ENCODE measurements at places on chromosomes 11 and 22.
A peak's percentile ranks its signal among the peaks of the same experiment; 100 is the strongest.

- DNase-seq, result no peak
Observed at GRCh38 chr11:120141768-120142423, 4.0 kb upstream of the TRIM29 start.

- peak; percentile 93 for DNase-seq
Observed at GRCh38 chr11:12224537-12224893, 114.1 kb downstream of the MICAL2 start.

DNA sequence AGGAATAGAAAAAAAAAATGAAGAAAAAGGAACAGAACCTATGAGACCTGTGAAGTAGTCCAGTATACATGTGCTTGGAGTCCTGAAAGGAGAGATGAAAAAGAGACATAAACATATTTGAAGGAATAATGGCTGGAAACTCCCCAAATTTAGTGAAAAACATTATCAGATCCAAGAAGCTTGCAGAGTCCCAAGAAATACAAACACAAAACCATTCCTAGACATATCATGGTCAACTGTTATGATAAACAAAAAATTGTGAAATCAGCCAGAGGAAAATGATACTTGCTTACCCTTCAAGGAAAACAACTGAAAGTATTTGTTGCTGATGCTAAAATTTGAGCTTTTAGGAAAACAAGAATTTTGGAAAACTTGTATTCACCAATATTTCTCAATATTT is 250.1 kb downstream of the DDX10 start:
- DNase-seq, result no peak

GRCh38 chr11:71988050-71988449 is 10.7 kb upstream of the IL18BP start:
- no peak for DNase-seq

DNA sequence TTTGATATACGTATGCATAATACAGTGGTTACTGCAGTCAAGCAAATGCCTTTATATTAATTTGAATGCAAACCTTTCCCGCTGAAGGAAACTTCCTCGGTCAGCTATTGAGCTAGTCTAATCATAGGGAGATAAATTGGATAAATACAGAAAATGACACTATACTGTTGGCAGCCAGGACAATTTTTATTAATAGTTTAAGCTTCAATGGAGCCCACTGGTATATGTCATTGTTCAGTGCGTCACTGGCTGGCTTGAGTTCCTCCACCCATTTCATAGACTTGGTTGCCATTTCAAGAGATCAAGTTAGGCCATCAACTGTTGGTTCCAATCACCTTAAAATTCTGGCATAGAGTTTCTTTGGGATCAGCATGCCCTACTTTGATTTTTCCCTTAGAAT is 32.5 kb upstream of the DNAJB7 start:
- DNase-seq, result no peak

GRCh38 chr11:68214173-68215086 is 1.3 kb upstream of the KMT5B start:
- DNase-seq, result no peak

DNA sequence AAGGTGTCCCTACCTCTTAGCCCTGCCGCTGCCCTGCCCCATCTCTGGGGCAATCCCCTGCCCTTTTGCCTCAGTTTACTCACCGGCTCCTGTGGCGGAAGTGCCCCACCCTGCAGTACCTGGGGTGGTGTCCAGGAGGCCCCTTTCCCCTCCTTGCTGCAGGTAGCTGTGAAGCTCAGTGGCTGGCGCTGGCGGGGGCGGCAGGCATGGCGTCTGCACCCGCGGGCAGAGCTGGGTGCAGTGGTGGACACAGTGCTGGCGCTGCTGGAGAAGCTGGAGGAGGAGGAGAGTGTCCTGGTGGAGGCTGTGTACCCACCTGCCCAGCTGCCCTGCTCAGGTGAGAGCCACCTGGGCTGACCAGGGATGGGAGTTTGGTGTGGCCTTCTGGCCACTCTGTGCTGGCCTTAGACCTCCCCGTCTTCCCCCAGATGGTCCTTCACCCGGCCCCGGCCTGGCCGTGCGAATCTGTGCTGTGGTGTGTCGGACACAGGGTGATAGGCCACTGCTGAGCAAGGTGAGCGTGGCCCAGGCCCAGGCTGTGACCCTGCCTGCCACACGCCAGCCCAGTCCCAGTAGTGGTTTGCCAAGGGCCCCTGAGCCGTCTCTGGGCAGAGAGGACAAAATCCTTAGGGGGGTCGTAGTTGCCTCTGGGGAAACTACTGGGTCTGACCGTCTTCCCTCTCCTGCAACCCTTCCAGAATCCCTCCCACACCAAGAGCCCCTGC is 4.0 kb downstream of the CARNS1 start:
- DNase-seq, result no peak

DNA sequence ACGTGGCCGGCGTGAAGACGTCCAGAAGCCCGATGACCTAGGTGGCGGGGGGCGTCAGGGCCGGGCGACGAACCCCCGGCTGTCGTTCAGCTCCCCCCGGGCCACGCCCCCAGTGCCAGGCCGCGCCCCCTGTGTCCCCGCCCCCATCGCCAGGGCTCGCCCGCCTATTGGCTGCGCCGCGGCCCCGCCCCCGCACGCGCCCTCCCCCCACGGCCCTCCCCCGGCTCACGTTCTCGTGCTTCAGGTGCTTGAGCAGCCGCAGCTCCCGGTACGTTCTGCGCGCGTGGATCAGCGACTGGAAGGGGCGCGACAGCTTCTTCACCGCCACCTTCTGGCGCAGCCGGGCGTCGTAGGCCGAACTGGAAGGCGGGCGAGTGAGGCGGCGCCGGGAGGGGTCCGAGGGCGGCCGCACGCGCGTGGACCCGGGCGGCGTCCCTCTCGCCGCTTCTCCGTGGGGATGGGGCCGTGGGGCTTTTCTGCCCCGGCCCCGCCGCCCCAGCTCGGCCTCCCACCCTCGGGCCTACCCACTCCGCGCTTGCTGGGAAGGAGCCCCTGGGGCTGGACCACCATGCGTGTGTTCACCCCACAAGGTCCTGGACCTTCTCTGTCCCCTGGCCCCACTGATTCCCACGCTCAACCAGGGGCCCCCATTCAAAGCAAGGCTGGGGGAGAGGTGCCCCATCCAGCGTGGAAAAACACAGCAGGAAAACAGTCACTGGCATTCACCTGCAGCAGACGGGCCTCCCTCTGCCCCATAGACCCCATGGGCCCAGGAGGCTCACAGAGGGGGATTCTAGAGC is 2.4 kb downstream of the MAPK11 start:
- peak; percentile 65 for DNase-seq

GRCh38 chr11:72037554-72038311 is 39.0 kb downstream of the IL18BP start:
- DNase-seq, result no peak

DNA sequence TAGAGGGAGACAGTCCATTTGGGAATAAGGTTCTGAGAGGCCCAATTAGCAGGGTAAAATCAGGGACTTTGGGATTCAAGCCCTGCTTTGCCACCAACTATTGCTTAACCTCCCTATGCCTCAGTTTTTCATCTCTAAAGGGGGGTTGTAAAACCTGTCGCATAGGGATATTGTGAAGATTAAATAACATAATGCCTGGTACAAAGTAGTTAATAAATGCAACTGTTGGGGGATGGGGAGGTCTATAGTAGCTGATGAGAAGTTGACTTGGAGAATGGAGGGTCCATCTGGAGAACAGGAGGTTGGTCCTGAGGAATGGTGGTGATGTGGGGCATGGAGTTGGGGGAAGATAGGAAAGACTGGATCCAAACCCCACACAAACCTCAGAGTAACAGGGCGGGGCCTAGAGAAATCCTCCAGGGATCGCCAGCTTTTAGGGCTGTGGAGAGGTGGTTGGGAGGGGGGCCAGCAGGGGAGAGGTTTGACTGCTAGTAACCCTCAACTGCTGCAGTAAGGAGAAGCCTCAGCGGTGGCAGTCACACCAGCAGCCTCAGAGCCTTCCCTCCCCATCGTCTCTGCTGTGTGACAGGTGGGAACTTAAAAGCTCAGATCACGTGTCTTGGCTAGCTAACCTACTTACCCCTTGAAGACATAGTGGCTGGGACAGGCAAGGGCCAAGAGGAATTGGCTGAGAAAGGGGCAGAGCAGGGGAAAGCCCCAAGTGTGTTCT is 1.1 kb upstream of the ABCG4 start:
- no peak for DNase-seq

DNA sequence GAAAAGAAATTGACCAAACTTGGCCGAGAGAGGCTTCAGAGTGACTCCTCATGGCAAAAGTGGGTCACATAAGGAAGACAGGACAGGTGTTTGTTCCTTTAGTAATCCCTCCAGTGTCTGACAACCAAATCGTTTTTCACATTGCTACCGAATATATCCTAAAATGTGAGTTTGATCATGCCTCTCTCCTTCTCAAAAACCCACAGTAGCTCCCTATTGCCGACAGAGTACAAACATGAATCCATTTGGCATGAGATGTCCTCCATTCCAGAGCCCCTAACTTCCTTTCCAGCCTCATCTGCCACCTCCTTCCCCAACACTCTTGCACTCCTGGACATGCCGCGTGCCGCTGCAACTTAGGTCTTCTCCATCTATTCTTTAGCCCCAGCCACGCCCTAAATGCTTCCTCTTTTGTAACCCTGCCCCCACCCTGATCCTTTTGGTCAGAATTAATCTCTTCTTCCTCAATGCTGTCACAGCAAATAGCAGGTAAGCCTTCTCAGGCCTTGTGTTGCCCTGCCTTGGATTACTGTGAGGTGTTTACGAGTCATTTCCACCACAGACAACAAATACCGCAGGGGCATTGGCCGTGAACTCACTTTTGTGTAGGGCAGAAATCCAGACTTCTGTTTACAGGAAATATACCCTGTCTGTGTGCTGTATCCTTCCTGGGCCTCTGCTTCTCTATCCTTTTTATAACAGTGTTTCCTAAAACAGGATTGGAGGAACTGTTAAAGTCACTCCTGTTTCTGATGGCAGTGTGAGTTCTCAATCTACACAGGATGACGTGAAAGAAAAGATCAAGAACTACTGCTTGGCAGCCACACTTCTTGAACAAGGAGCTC is 66.0 kb upstream of the FTH1 start:
- DNase-seq, result no peak

GRCh38 chr11:122094836-122095235 is 21.2 kb downstream of the BLID start:
- DNase-seq, result no peak

- DNase-seq, result peak; percentile 97
Observed at GRCh38 chr11:64885367-64886286, 7.2 kb upstream of the EHD1 start.

DNA sequence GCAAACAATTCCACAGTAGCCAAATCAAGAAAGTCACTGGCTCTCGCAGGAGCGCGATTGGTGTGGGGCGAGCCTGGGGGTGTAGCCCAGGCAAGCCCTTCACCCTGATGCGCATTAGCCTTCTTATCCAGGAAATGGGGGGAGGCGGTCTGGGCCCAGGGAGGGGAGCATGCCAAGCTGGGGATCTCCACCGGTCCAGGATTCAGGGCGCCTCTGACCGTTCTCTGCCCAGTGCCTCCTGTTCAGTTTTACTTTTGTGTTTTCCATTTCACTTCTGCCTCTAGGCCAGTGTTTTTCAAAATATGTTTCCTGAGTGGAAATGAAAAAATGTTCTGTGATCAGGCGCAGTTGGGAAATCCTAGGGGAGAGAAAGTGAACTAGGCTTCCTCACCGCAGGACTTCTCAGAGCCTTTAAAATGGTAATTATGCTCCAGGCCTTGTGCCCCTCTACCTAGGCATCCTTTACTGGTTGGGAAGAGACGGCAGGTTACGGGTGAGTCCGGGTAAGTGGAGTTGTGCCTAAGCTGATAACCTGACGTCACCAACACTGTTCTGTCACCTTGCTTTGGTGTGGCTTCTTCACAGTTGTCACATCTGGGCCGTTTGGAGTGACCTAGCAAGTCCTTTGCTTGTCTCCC is 18.4 kb downstream of the LRP5 start:
- no peak for DNase-seq

DNA sequence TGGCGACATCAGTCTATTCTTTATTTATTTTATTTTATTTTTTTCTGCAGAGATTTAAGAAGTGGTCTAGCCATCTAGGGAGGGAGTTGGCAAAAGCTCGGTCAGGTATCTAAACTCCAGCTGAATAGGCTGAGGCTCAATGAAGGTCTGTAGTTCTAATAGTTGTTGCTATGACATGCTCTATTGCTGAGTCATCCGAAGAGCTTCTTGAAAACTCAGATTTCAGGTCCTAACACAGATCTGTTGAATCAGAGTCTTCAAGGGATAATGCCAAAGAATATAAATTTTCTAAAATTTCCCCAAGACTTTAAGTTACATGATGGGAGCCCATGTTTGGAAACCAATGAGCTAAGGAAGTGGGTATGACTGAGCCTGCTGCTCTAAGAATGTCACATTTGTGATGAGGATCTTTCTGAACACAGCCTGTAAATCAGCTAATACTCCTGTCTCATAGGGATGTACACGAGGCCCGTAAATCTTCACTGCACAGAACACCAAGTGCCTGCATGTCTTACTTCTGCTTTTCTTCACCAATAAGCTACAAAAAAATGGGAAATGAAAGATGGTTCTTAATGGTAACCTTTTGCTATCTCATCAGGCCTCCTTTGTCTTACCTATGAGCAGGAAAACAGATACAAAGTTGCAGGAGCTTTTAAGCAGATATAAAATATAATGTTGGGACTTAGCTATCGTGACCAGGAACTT is 901.4 kb upstream of the API5 start:
- peak; percentile 2 for DNase-seq

DNA sequence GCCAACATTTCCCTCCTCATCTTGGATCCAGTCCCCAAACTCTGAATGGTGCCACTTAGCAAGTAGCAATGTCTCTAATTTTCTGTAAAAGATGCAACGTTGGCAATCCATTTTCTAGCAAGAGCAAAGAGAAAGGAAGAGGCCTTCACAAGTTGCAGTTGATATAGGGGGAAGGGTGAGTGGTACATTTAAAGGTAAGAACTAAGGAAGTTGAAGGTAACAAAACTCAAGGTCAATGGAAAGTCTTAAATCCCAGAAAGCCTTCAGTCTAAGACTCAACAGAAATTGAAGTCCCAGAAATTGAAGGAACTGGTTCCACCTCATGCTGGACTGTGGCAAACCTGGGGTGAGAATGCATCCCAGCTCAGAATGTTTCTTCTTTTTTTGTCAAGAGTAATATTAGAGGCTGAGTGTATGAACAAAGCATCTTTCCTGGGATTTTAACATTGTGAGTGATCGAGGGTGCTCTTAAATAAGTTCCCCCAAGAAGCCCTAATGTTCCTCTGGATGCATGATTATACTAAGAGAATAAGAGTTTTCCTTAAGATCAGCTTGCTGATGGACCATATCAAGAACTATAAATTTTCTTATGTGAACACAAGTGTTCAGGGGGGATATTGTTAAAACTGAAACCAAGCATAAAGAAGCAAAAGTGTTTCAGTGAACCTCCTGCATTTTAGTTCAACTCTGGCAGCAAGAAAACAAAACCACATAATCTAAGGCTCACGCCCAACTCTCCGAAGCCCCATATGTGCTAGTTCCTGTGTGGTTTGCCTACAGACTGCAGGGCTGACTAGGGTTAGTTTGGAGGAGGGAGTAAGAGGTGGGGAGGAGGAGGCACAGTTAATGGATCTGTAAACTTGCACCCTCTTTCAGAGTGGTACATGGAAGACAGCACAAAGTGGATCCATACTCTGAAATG is at the start of gene GRAP2:
Gene GRAP2, plus strand, starts transcription at position 779 of the 922 bp plus-strand sequence. CDS start 46,023 bp downstream, outside the sequence.
- peak; percentile 88 for DNase-seq

GRCh38 chr11:57432714-57433163 is 5.8 kb upstream of the SLC43A3 start:
- peak; percentile 98 for DNase-seq

- no peak for DNase-seq
Observed at GRCh38 chr11:122197066-122197987, 81.3 kb upstream of the BLID start.

- DNase-seq, result no peak
Observed at GRCh38 chr22:32354360-32355351, 3.0 kb upstream of the RFPL3 start.

- DNase-seq, result peak; percentile 41
Observed at GRCh38 chr11:43574949-43575912, 105.3 kb upstream of the HSD17B12 start.

Measured in hematopoietic multipotent progenitor cell treated with erythropoietin and hydrocortisone succinate and interleukin-3 and kit ligand, for 6 days (in vitro differentiated cells).